ENCODE measurements at places on chromosomes 11 and 22.
A peak's percentile ranks its signal among the peaks of the same experiment; 100 is the strongest.

DNA sequence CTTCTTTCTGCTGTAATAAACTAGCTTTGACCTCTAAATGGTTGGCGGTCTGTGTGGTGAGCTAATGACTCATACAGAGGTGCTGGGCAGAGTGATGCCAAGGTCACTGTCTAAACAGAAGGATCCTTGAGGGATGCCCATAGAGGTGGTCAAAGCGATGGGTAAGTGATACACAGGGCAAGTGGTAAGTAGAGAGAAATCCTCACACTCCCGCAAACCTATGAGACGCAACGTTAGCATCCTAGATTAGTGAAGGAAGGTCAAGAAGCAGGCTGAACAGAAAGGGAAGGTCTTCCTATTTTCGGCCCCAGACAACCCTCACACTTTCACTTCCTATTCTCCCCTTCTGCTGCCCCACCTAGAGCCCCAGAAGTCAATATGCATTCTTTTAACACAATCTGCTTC is 65.6 kb upstream of the SESN3 start:
- DNase-seq = no peak

DNA sequence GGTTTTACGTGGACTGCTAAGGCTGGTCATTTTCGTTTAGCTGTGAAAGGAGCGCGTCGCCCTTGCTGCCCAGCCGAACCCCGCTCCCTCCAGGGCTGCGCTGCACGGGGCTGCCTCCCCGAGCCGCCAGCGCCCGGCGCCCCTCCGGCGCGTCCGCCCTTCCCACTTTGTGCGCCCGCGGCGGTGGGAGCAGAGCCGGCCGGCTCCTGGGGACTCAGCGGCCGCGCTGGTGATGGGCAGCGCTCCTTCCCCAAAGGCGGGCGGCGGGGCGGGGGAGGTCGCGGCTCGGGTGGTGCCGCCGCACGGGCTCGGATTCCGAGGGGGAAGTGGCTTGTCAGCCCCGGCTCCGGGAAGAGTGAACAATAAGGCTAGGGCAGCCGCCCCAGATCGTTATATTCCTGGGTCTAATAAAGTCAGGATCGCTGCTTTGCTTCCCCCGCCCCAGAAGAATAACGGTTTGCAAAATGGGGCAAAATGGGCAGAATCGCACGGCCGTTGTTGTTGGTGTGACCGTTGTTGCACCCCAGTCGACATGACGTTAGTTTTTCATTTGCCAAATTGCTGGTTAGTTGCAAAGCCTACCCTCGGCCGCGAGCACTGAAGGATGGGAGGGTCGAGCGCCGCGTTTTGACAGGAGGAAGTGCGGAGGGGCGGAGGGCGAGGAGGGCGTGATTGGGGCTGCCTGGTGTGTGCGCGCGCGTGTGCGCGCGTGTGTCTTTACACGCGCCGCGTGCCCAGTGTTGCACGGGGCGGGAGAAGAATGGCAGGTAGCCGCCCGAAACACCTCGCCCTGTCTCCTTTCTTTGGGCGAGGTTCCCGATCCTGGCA is 745 bp downstream of the NCAM1 start:
- peak; percentile 22 for DNase-seq

- no peak for DNase-seq
These were observed 20.3 kb upstream of the CABP2 start for GRCh38 chr11:67543585-67543984.

GRCh38 chr11:92965196-92965595 is 4.3 kb upstream of the MTNR1B start:
- no peak for DNase-seq

- DNase-seq = peak; percentile 40
These were observed 726 bp downstream of the ST3GAL4 start for GRCh38 chr11:126355926-126356897.

DNA sequence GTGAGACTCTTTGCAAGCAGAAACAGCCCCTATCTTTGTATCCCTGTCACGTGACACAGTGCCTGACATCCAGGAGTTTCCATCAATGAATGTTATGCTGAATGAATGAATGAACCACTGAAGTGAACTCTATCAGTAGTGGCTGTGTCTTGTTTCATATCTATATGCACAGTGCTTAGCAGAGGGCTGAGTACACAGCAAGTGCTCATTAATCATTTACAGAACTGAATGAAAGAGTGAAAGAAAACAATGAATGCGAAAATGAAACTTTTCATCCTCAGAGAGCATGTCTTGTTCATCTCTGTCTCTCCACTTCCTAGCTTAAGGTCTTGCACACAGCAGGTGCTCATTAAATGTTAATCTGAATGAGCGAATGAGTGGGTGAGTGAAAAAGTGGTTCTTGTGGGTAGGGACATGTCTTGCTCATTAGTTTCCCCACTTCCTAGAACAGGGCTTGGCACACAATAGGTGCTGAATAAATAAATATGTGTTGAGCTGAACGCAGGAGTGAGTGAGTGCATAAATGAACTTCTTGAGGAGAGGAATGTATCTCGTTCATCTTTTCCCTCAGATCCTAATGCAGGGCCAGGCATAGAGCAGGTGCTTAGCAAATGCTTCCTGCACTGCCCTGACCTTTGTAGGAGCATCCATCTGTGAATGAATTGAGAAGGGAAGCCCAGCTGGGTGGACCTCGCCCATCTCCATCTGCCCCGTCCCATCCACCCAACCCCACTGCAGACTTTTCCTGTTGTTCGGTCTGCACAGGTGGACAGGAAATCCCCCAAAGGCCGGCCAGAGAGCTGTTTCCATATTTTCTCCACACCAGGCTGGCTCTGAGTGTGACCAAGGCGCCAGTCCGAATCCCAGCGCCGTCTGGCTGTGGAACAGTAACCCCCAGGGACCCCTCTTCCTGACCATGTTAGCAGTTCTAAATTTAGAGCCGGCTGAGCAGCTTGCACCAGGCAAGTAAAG is 113.4 kb upstream of the CRYBB3 start:
- DNase-seq = no peak

GRCh38 chr11:35794850-35795249 is 132.3 kb downstream of the TRIM44 start:
- no peak for DNase-seq

DNA sequence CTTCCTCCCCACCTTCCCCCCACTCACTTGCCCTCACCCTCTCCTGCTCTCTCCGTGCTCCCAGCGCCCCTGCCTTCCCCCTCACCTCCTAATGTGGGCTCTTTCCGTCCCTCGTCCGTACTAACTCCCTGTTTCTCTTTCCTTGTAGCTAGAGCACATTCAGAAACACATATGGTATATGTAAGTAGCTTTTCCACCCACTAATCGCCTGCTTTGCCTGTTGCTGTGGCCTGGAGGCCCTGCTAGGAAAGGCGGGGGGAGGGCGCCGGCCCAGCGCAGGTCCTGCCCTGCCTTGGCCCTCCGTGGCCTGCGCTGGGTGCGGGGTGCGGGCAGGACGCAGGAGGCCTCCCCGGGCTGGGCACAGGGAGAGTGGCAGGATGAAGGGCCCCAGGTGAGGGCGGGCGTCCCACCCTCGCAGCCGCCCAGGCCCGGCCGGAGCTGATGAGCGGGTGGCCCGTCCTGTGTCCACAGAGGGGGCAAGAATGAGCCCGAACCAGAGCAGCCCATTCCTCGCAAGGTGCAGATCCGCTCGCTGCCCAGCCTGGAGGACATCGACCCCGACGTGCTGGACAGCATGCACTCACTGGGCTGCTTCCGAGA is 41.7 kb downstream of the MOB2 start:
- no peak for DNase-seq

DNA sequence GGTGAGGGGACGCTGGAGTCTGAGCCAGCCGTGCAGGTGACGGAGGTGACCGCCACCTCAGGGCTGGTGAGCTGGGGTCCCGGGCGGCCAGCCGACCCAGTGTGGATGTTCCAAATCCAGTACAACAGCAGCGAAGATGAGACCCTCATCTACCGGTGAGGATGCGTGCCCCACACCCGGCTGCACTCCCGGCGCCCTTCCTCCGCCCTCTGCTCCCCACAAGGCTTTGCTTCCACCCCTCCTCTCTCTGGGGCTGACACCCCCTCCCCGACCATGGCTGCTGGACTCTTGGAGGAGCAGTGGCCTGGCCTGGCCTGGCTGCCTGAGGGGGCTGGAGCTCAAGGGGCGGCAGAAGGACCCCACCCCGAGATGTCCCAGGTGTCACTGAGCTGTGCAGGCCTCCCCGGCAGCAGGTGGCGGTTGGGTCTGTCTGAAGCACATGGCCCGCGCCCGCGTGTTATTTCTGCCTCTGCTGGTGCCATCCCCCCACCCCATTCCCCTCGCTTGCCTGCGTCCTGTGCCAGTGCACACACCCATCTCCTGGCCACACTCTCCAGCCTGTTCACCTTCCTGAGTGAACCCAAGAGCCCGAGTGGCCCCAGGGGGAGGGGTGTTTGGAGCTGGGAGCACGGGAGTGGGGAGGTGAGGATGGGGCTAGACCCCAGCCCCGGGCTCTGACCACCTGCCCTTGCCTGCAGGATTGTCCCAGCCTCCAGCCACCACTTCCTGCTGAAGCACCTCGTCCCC is 2.2 kb downstream of the LRFN4 start:
- no peak for DNase-seq

DNA sequence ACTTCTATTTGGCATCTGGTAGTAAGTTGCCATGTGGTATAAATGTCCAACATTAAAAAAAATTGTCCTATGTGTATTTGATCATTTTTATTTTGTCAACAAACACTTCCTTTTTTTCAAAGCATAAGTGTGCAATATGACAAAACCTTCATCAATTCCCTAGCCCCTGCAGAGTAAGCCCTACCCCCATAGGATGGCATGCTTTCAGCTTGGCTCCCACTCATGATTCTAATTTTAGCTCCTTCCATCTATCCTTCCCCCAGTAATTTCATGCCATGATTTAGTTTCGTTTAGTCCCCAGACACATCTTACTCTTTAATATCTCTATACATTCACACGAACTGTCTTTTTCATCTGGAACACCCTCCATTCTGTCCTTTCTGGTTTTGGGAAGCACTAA is 250.6 kb upstream of the RAG2 start:
- no peak for DNase-seq

DNA sequence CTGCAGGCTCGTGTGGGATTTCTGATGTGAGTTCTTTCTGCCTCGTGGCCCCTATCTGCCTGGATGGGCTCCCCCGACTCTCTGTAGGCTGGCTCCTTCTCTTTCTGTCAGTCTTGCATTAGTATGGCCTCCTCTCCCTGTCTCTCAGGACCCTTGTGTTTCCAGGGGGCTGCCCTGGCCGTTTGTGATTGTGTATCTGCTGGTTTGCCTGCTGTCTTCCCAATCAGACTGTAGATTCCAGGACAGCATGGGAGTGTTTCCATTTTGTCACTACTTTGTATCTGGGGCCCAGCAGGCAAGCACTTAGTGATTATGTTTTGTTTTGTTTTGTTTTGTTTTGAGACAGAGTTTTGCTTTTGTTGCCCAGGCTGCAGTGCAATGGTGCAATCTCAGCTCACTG is 25.6 kb downstream of the SNAP29 start:
- no peak for DNase-seq

DNA sequence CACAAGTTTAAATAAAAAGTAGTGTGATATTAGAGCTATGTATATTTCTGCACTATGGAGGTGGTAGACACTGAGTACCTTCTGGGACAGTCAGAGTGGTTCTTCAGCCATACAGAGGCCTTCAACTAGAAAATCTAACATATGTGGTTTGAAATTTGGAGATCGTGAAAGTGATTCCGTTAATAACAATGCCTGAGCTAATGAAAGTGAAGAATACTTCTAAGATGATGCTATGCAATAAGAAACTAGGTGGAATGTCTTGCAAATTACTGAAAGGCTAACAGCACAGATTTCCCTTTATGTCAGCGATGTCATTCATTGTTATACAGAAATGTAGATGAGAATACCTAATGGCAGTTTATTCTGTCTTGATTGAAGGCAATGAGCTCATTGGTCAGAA is 1984.7 kb upstream of the RAG2 start:
- no peak for DNase-seq

- DNase-seq = no peak
These were observed 75.8 kb downstream of the CD44 start for GRCh38 chr11:35214792-35215193.

DNA sequence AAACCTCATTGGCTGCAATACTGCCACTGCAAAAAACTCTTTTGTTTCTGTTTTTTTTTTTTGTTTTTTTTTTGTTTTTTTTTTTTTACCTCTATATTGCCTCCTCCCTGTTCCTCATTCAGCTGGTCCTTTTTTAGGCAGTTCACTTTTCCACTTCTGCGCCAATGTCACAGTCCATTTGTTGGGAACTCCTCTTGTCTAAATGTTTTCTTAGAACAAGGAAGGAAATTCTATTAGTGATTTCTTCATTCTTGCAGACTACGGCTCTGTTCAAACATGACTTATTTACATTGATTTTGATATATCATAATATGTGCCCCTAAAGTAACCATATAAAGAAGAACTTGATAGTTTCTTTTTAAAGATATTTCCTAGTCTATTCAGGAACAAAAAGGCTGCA is 2.9 kb downstream of the FAM118B start:
- DNase-seq = no peak

- DNase-seq = no peak
These were observed 205.5 kb downstream of the CTTN start for GRCh38 chr11:70603756-70604211.

GRCh38 chr11:41609511-41609910 is 150.1 kb upstream of the LRRC4C start:
- no peak for DNase-seq

DNA sequence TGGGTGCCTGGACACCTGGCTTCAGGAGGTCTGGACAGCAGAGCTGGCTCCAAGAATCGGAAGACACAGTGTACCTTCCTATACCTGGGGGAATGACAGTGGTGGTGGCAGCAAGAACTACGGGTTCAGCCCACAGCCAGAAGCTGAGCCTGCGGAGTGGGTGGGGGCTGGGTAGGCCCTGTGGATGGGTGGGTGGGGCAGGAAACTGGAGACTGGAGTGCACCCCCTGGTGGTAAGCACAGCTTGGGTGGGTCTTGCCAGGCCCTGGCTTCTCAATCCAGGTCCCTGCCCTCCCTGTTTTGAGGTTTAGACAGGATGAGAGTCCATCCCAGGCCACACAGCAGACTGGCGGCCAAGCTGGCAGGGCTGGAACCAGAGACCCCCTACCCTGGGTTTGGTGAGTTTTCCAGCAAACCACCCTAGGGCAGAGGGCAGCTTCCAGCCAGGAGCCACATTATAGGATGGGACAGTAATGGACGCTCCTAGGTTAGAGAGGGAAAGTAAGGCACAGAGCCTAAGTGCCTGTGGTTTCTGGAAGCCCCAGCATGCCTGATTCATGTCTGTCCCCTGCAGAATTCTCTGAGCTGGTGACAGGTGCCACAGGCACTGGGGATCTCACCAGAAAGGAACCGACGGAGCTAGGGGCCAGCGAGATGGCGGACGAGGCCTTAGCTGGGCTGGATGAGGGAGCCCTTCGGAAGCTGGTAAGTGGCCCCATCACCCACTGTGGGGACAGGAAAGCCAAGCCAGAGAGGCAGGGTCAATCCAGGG is 1.7 kb downstream of the SMTN start:
- DNase-seq = peak; percentile 71

DNA sequence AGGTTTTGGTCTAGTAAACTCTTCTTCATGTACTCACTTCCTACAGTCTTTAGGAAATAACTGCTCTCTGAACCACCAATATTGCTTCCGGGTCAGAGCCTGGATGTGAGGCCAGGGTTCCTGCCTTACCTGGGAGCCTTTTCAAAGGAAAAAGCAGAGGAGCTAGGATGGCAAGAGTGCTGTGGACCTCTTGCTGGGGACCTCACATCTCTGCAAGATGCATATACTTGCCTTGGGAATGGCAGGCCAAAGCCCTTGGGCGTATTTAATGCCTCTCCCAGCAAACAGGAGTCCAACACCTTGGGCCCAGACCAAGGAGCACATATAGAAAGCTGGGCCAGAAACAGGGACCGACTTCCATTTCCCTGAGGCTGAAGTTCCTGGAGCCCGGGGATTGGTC is 5.3 kb downstream of the GLB1L2 start:
- DNase-seq = no peak

- DNase-seq = no peak
These were observed 1518.5 kb downstream of the BRD1 start for GRCh38 chr22:48309115-48309705.

Data from HEK293T (cell line).